ENCODE measurements at places on chromosomes 11 and 22. TPM values are rescaled to one million over a fixed set of nuclear protein-coding genes. Genes with fewer than 3 reads are reported as not detected.

The APLNR gene
- 13.7 TPM for total RNA-seq

The OR1S2 gene
- not detected for total RNA-seq

The INPP5J gene
- 0.19 TPM for total RNA-seq

DNA sequence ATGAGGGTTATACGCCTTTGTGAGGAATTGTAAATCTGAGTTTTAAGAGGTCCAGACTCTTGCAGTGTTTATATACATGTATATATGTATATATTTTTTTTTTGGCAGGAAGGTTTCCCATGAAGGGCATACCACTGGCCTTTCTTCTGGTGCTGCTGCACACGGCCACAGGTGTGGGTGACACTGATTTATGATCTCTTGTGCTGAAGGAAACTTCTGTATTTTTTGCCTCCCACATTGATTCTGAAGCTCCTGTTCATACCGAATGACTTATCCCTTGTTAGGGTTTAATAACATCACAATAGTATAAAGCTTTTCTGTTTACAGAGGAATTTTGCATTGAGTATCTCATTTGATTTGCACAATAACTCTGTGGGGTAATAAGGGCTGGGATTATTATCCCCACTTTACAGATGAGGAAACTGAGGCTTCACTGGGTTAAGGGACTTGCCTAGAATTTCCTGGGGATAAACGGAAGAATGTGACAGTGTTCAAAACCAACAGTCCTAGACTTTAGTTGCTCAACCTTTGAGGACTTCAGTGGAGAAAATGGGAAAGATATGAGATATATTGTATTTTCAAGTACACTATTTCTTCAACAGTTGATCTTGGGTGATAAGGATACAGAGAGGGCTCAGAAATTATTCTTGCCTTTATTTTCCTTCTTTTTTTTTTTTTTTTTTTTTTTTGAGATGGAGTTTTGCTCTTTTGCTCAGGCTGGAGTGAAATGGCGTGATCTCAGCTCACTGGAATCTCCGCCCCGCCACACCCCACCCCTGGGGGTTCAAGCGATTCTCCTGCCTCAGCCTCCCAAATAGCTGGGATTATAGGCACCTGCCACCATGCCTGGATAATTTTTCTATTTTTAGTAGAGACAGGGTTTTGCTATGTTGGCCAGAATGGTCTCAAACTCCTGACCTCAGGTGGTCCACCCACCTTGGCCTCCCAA lies 70.1 kb downstream of the MICAL2 start:
- no peak for DNase-seq

The OR4C15 gene
- not detected for total RNA-seq

DNA sequence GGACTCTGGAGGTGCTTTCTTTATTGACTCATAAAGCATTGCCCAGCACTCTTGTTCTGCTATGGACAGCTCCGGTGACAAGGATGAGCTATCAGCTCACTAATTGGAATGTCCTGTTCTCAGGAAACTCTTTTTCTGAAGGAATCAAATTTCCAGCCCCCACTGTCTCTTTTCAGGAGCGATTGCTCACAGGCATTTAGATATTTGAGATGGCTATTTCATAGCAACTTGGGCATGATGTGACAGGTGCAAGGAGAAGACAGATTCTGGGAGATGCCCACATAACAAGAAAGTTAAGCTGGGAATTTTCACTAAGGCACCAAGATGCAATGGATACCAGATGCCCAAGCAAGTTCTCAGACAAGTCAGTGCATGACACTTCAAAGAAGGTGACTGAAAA lies 123.4 kb upstream of the CSNK2A3 start:
- DNase-seq, result no peak

The YIF1A gene
- total RNA-seq, result 81.7 TPM

The PTPN5 gene
- total RNA-seq, result 1.1 TPM

The TEX12 gene
- total RNA-seq, result not detected

The AQP11 gene
- total RNA-seq, result 0.84 TPM

DNA sequence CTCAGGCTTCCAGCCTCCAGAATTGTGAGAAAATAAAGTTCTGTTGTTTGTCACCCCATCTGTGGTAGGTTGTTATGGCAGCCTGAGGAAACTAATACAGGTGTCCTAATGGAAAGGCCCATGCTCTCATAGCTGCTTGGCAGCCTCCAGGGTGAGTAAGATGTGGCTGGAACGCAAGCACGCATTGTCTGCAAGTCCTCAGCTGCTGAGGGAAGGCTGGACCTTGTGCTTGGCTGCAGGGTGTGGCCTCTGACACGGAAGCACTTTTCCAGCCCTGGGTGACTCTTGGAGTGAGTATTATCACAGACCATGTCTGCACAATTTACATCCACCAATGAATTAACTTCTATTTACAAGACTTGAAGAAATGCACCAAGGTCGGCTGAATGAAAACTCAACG lies 44.4 kb upstream of the BARX2 start:
- no peak for DNase-seq

DNA sequence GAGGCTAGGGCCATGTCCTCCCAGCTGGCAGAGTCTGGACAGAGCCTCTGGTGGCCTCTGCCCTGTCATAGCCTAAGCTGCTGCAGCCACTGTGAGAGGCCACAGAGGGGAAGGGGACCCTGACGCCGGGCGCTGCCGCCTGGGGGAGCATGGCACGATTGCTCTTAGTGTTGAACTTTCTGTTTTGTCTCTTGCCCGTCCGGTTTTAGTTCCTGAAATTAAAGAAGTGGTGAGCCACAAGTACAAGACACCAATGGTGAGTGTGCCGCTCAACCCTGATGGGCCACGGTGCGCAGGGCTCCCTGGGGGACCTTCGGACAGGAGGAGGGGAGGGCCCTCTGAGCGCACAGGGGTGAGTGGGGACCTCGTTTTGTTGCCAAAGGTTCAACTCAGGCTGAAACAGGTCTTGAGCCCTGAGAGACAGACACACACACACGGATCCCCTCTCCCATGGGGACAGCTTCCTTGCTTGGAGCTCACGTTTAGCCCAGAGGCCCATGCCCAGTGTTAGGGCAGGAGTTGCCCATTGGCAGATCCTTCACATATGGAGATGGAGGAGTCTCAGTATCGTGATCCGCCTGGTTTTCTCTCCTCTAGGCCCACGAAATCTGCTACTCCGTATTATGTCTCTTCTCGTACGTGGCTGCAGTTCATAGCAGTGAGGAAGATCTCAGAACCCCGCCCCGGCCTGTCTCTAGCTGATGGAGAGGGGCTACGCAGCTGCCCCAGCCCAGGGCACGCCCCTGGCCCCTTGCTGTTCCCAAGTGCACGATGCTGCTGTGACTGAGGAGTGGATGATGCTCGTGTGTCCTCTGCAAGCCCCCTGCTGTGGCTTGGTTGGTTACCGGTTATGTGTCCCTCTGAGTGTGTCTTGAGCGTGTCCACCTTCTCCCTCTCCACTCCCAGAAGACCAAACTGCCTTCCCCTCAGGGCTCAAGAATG lies 23.8 kb downstream of the MYBPC3 start:
- no peak for DNase-seq

The POTEH gene
- total RNA-seq, result not detected

GRCh38 chr22:20951932-20952380 lies 15.1 kb upstream of the AIFM3 start:
- DNase-seq, result no peak

- DNase-seq, result no peak
Observed at GRCh38 chr11:134243913-134244312, 9.2 kb downstream of the THYN1 start.

- DNase-seq, result no peak
Observed at GRCh38 chr22:30038219-30038618, 42.0 kb upstream of the HORMAD2 start.

GRCh38 chr11:23226331-23227077 lies 366.2 kb upstream of the CCDC179 start:
- no peak for DNase-seq

The PTGDR2 gene
- 0.19 TPM for total RNA-seq

GRCh38 chr11:134661660-134662059 lies 249.6 kb upstream of the B3GAT1 start:
- peak; percentile 74 for DNase-seq

- peak; percentile 45 for DNase-seq
Observed at GRCh38 chr11:12066056-12066798, 44.2 kb upstream of the MICAL2 start.

DNA sequence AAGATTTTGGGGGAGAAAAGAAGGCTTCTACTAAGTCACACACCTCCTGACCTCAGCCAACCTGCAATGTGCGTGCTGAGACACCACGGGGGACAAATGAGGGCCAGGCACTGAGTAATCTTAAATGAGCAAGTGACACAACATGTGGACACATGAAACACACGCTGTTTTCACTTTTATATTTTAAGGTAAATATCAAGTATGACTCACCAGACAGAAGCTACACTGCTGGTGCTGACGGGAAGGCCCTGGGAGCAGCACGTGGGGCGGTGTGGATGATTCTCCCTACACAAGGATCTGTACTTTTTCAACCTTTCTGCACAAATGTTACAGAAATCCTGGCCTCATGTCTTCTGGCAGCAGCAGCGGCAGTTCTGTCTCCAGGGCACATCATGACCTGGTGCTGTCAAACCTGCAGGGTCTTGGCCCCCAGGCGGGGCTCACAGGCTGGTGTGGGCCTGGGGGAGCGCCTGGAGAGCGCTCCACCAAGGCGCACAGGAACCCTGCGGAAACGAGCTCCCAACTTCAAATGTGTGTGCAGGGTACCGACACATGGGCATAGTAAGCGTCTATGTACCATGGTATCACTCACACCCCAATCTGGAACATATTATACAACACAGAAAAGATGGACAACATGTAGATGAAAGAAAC lies 61.7 kb downstream of the DGCR2 start:
- DNase-seq, result no peak

The MRGPRE gene
- total RNA-seq, result not detected

- no peak for DNase-seq
Observed at GRCh38 chr22:39097098-39098020, at the start of gene APOBEC3H. APOBEC3H (plus strand) TSS chr22:39097244; CDS start chr22:39100279, 3,035 bp downstream.

- DNase-seq, result no peak
Observed at GRCh38 chr22:35544827-35545226, 4.2 kb downstream of the RASD2 start.

GRCh38 chr22:29037340-29037932 lies 24.2 kb downstream of the C22orf31 start:
- DNase-seq, result no peak

DNA sequence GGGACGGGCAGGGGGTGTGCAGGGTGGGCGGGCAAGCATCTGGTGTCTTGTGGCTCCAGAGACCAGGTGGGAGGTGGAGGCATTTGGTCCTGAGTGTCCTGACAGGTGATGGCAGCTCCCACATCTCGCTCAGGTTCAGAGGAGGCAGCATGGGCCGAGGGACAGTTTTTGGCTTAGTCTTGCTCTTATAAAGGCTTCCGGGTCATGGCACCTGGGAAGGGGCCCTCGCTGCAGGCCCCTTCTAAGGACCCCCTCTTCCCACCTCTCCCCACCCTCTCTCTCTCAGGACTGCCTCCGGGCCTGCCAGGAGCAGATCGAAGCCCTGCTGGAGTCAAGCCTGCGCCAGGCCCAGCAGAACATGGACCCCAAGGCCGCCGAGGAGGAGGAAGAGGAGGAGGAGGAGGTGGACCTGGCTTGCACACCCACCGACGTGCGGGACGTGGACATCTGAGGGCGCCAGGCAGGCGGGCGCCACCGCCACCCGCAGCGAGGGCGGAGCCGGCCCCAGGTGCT lies 9.9 kb downstream of the CCND1 start:
- no peak for DNase-seq

DNA sequence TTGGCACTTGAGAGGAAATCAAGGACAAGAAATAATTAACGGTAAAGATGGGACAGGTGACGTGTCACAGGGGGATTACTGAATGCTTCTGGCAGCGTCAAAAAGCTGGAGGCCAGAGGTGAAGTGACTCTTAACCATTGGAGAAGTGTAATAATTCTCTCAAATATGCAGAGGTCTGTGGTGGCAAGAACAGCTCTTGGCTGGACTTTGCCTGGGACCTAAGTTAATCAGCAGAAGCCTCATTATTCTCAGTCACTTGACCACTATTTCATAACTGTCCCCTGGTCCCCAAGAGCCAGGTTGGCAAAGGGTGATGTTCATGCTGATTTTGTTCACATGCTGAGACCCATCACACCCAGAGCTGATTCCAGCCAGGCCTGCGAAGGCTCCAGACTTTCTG lies 72.9 kb downstream of the TIMP3 start:
- no peak for DNase-seq

DNA sequence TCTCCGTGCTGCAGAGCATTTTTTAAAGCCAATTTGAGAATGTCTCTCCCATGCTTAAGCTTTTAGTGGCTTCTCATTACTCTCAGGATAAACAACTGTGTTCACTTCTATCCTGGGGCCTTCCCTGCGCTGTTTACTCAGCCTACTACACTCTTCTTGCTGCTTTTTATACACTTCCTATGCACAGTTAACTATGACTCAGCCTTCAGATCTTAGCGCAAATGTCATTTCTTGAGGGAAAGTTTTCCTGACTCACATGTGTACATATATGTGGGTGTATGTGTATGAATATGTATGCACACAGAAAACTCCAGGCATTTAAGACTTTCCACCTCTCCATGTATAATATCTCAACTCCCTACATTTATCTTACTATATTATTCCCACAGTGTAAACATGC lies 9.8 kb downstream of the THAP12 start:
- DNase-seq, result no peak

- DNase-seq, result no peak
Observed at GRCh38 chr11:115085461-115086210, 407.3 kb downstream of the NXPE2 start.

DNA sequence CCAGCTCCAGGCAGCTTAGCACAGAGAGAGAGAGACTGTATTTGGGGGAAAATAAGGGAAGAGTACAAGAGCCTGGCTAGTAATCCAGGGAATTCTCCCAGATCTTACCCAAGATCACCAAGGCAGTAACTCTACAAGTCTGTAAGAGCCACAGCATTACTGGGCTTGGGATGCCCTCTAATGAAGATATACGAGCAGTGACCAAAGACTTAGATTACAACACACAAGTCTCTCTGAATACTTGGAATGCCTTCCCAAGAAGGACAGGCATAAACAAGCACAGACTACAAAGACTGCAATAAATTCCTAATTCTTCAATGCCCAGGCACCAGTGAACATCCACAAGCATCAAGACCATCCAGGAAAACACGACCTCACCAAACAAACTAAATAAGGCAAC lies 17.7 kb downstream of the DNAJC24 start:
- no peak for DNase-seq

The SLC6A5 gene
- not detected for total RNA-seq

The PHF21B gene
- not detected for total RNA-seq

The CD3E gene
- 2.2 TPM for total RNA-seq

- no peak for DNase-seq
Observed at GRCh38 chr11:93160808-93161207, 37.0 kb downstream of the SLC36A4 start.

The OR5D14 gene
- not detected for total RNA-seq

- DNase-seq, result no peak
Observed at GRCh38 chr22:27327981-27328721, 473.4 kb downstream of the MN1 start.

- DNase-seq, result no peak
Observed at GRCh38 chr11:115653076-115653475, 148.9 kb upstream of the CADM1 start.

The SMIM35 gene
- not detected for total RNA-seq

Measured in mesenteric fat pad (tissue), 1 donor.